Lung (tissue), 17 donors: ENCODE measurements at places on chromosomes 7 and 10. TPM values are rescaled to one million over a fixed set of nuclear protein-coding genes. Genes with fewer than 3 reads are reported as not detected.

OR6B1 gene
- total RNA-seq = not detected

KCP gene
- total RNA-seq = 3.9 TPM

ATOH7 gene
- total RNA-seq = not detected

CLEC5A gene
- total RNA-seq = 8.8 TPM

NOS3 gene
- 11.9 TPM for total RNA-seq

NPS gene
- total RNA-seq = not detected

DBNL gene
- total RNA-seq = 144 TPM

C10orf53 gene
- total RNA-seq = 0.11 TPM

DNA sequence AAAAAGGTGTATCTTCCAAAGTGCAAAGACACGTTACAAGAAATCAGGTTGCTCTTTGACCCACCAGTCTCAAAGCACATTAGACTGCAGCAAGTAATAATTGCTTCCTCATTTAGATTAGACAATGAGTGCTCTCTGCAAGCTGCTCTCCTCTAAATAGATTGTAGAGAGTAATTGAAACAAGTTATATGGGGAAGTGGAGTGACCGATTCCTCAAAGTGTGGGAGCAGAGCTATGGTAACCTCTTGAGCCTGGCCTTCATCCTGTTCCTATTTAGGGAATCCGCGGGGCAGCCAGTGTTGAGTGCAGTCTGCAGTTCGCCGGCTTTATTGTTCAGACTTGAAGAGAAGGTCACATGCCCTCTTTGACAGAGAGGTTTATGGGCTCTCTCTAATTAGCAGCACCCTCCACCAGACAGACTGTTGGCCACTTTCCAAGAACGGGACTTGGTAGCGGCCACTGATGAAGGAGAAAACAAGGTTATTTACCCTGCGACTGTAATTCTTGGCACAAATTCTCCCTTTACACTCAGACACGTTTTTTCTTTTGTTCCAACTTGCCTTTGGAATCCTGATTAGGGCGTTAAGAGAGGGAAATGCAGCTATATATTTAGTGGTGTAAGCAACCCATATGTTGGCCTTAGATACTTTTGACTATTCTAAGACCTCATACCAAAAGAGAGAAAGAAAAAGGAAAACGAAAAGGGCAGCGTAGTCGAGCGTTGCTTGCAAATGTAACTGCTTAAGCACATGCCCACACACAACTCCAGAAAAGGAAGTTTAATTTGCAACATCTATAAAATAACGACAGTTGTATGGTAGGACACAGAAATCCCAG lies 107.5 kb downstream of the REEP3 start:
- no peak overlapping the region for H3K4me3 ChIP-seq
- peak overlapping the region; percentile 99 for H3K27ac ChIP-seq
- no peaks in the 10 kb centered on the region for H3K36me3 ChIP-seq
- peak; percentile 80 for DNase-seq
- peaks cover 23% of the 10 kb centered on the region for H3K4me1 ChIP-seq

DNA sequence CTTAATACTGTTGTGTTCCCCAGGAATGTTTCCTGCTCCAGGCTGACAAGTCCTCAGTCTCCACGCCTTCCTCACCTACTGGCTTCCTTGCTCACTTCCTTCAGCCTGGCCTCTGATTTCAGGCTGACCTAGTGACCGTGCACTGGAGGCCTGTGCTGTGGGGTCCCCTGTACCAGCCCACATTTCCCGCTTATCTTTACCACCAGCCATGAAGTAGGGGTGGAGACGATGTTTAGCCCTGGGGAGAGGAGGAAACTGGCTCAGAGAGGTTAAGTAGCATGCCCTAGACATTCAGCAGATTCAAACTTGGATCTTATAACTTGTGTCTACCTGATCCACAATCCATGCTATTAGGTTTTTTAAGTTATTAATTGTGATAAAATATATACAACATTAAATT lies 4.8 kb upstream of the ZNF488 start:
- H3K4me3 ChIP-seq = no peak overlapping the region
- H3K27me3 ChIP-seq = no peaks in the 10 kb centered on the region
- no peaks in the 10 kb centered on the region for H3K4me1 ChIP-seq
- no peak overlapping the region for H3K27ac ChIP-seq
- no peaks in the 10 kb centered on the region for H3K36me3 ChIP-seq

- H3K4me3 ChIP-seq = no peak overlapping the region
- no peaks in the 10 kb centered on the region for H3K27me3 ChIP-seq
- no peaks in the 10 kb centered on the region for H3K4me1 ChIP-seq
- no peak for DNase-seq
- peaks cover 28% of the 10 kb centered on the region for H3K36me3 ChIP-seq
- no peak overlapping the region for H3K27ac ChIP-seq
Measured at GRCh38 chr10:121514141-121514865, 83.9 kb downstream of the FGFR2 start.

- H3K36me3 ChIP-seq = no peaks in the 10 kb centered on the region
- H3K27ac ChIP-seq = no peak overlapping the region
- H3K4me1 ChIP-seq = no peaks in the 10 kb centered on the region
- H3K4me3 ChIP-seq = no peak overlapping the region
Measured at GRCh38 chr7:30652698-30653641, 29.3 kb downstream of the CRHR2 start.

DNA sequence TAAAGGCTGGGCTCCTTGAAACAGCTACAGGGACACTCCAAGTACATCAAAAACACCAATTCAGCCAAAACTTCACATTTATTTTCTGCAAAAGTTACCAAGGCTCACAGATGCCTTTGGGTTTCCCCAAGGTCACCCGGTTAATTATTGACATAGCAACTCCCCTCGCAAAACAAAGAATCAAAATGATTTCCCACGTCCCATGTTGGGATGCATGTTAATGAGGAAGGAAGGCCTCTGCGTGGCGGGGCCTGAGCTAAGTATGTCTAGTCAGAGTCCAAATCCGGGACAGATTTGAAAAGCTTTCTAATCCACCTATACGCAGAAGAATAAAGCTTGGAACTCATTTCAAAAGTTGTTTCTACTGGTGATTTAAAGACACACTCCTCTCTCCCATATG lies 535 bp upstream of the TMEM72 start:
- H3K27me3 ChIP-seq = no peaks in the 10 kb centered on the region
- H3K4me3 ChIP-seq = no peak overlapping the region
- DNase-seq = no peak

GRCh38 chr10:78299851-78300468 lies 266.3 kb downstream of the RPS24 start:
- no peaks in the 10 kb centered on the region for H3K36me3 ChIP-seq
- no peaks in the 10 kb centered on the region for H3K27me3 ChIP-seq
- no peak overlapping the region for H3K27ac ChIP-seq
- peak; percentile 22 for DNase-seq

DNA sequence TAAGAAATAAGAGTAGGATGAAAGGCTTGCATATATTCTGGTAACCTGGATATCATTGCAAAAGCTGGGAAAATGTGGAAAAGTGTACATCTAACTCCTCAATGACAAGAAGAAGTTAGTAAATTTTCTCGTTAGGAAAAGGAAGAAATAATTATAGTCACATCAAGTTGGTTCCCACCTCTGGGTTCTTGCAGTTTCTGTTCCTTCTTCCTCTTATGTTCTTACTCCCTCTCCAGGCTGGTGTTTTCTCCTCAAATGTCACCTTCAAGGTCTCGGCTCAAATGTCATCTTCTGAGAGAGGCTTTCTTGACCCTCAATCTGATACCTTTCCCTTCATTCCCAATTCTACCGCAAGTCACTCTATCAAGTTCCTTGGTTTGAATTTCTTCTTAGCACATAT lies 64.4 kb downstream of the ENTPD1 start:
- H3K4me1 ChIP-seq = peaks cover 3% of the 10 kb centered on the region
- H3K36me3 ChIP-seq = no peaks in the 10 kb centered on the region
- no peaks in the 10 kb centered on the region for H3K27me3 ChIP-seq
- no peak overlapping the region for H3K4me3 ChIP-seq
- no peak for DNase-seq

DNA sequence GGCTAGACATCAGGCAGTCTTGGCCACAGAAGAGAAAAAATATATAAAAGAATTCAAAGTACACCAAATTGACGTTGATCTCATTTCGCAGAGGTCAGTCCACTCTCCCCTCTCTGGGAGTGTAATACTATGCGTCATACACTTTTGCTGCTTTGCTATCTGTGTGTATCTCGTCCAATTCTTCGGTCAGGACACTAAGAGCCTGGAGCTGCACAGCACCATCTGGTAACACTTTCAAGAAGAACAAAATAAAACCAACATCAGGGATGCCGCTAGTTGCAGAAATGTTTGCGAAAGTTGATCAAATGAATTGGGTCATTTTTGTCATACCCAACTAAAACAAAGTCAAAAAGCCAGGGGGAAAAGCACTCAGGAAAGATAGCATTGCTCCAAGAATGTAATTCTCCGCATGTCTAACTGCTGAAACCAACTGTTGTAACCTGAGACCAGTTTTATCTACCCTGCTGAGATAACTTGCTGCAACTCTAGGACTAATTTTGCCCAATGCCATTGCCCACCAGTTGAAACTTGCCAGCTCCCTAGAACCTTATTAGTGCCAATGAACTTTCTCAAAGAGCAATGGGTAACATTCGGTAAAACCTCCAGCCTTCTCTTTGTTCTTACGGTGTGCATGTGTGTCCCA lies 23.0 kb downstream of the TMEM176A start:
- no peak for DNase-seq
- no peaks in the 10 kb centered on the region for H3K4me1 ChIP-seq
- H3K27me3 ChIP-seq = no peaks in the 10 kb centered on the region
- H3K4me3 ChIP-seq = no peak overlapping the region

- peaks cover 11% of the 10 kb centered on the region for H3K36me3 ChIP-seq
- H3K27me3 ChIP-seq = no peaks in the 10 kb centered on the region
- H3K4me3 ChIP-seq = no peak overlapping the region
- H3K4me1 ChIP-seq = no peaks in the 10 kb centered on the region
- H3K27ac ChIP-seq = no peak overlapping the region
Measured at GRCh38 chr7:38743899-38744298, 112.7 kb upstream of the AMPH start.

GRCh38 chr7:142298009-142298408 lies 40.2 kb upstream of the PRSS58 start:
- H3K27ac ChIP-seq = no peak overlapping the region
- no peaks in the 10 kb centered on the region for H3K27me3 ChIP-seq
- no peaks in the 10 kb centered on the region for H3K36me3 ChIP-seq
- no peak for DNase-seq
- no peak overlapping the region for H3K4me3 ChIP-seq
- H3K4me1 ChIP-seq = no peaks in the 10 kb centered on the region

- no peaks in the 10 kb centered on the region for H3K36me3 ChIP-seq
- peak overlapping the region; percentile 12 for H3K27ac ChIP-seq
- H3K4me1 ChIP-seq = peaks cover 5% of the 10 kb centered on the region
- H3K4me3 ChIP-seq = no peak overlapping the region
- peak; percentile 10 for DNase-seq
Measured at GRCh38 chr10:110458266-110458920, 39.3 kb upstream of the DUSP5 start.

GRCh38 chr10:110901954-110902819 lies 16.8 kb downstream of the BBIP1 start:
- H3K4me3 ChIP-seq = no peak overlapping the region
- H3K27me3 ChIP-seq = no peaks in the 10 kb centered on the region
- peaks cover 4% of the 10 kb centered on the region for H3K36me3 ChIP-seq
- DNase-seq = no peak
- H3K4me1 ChIP-seq = no peaks in the 10 kb centered on the region
- H3K27ac ChIP-seq = peak overlapping the region; percentile 2

- DNase-seq = no peak
- H3K36me3 ChIP-seq = no peaks in the 10 kb centered on the region
- H3K27me3 ChIP-seq = no peaks in the 10 kb centered on the region
- no peak overlapping the region for H3K4me3 ChIP-seq
Measured at GRCh38 chr10:110746969-110747608, 103.0 kb downstream of the RBM20 start.

- no peak overlapping the region for H3K4me3 ChIP-seq
- H3K27me3 ChIP-seq = no peaks in the 10 kb centered on the region
- no peaks in the 10 kb centered on the region for H3K36me3 ChIP-seq
- H3K27ac ChIP-seq = no peak overlapping the region
- H3K4me1 ChIP-seq = no peaks in the 10 kb centered on the region
Measured at GRCh38 chr7:84393786-84394185, 199.2 kb upstream of the SEMA3A start.

GRCh38 chr10:62937674-62938073 lies 121.5 kb upstream of the EGR2 start:
- H3K4me1 ChIP-seq = no peaks in the 10 kb centered on the region
- no peaks in the 10 kb centered on the region for H3K27me3 ChIP-seq
- H3K4me3 ChIP-seq = no peak overlapping the region
- H3K27ac ChIP-seq = no peak overlapping the region
- H3K36me3 ChIP-seq = no peaks in the 10 kb centered on the region

DNA sequence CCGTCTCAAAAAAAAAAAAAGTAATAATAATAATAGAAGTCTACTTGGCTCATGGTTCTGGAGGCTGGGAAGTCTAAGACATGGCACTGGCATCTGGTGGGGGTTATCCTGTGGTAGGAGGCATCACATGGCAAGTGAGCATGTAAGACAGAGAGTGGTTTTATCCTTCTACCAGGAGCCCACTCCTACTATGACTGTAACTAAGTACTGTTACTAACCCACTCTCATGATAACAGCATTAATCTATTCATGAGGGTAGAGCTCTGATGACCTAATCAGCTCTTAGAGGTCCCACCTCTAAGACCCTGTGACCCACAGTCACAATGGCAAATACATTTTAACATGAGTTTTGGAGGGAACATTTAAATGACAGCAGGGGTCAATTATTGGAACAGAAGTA lies 43.3 kb upstream of the NRF1 start:
- no peak for DNase-seq
- peaks cover 3% of the 10 kb centered on the region for H3K27me3 ChIP-seq
- no peak overlapping the region for H3K27ac ChIP-seq
- no peak overlapping the region for H3K4me3 ChIP-seq

DNA sequence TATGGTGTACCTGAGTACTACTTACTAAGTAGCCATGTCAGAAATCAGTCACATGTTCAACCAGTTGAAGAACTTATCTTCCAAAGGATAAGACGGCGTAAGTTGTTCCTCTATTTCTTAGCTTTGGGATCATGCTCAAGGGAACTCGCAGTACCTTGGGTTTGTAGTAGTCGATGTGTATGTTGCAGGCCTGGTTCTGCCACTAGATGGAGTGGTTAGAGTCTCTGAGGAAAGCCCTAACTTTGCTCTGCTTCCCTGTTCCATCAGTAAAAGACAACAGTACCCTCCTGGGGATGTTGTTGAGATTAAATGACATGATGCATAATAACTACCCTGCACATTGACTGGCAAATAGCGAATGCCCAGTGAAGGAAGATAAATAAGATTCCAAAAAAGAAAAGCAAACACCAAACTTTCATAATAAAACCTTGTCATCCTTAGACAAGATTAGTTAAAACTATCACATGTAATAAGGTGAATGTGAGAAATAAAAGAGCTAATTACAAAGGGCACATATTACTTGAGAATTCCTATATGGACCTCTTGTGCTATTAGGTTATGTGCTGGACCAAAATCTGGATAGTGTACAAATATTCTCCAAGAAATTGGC lies 165.9 kb downstream of the ABCA13 start:
- peak; percentile 21 for DNase-seq
- no peaks in the 10 kb centered on the region for H3K27me3 ChIP-seq
- H3K36me3 ChIP-seq = no peaks in the 10 kb centered on the region
- no peak overlapping the region for H3K4me3 ChIP-seq
- H3K4me1 ChIP-seq = no peaks in the 10 kb centered on the region

DNA sequence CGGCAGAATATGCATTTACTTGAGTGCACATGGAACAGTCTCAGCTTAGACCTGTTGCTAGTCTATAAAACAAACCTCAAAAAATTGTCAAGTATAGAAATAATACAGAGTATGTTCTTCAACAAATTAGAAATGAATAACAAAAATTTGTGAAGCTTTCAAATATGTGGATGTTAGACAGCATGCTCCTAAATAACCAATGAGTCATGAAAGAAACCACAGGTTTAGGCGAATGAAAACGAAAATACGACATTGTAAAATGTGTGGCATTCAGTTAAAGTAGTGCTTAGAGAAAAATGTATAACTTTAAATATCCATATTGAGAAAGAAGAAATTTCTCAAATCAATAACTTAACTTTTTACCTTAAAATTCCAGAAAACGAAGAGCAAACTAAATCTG lies 760.0 kb upstream of the SORCS1 start:
- no peaks in the 10 kb centered on the region for H3K27me3 ChIP-seq
- no peaks in the 10 kb centered on the region for H3K36me3 ChIP-seq
- H3K27ac ChIP-seq = no peak overlapping the region
